Activated T-cell treated with anti-CD3 and anti-CD28 coated beads, Interleukin-2, amount 50 U/mL, for 4 hours (primary cell): ENCODE measurements at places on chromosomes 4 and X. TPM values are rescaled to one million over a fixed set of nuclear protein-coding genes. Genes with fewer than 3 reads are reported as not detected.

The VSIG1 gene
- total RNA-seq, result not detected

The UCP1 gene
- not detected for total RNA-seq

- no peak for DNase-seq
Observed at GRCh38 chr4:76233529-76233928, 18.0 kb upstream of the FAM47E start.

DNA sequence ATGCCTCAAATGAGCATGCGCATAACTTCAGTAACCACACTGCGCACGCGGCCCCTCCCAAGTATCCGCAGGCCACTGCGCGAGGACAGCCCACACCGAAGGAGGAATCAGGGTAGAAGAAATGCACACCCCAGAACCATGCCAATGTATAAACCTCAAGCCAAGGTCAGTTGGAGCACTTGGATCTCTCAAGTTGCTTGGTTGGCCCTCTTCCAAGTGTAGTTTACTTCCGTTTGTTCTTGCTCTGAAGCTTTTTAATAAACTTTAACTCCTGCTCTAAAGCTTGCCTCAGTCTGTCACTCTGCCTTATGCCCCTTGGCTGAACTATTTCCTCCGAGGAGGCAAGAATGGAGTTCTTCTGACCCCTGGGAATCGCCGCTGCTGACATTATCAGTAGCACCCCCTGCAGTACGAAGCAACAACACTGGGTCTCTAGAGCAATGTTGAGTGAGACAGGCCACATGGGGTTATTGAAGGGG lies 22.0 kb upstream of the SPINK2 start:
- no peak for DNase-seq

DNA sequence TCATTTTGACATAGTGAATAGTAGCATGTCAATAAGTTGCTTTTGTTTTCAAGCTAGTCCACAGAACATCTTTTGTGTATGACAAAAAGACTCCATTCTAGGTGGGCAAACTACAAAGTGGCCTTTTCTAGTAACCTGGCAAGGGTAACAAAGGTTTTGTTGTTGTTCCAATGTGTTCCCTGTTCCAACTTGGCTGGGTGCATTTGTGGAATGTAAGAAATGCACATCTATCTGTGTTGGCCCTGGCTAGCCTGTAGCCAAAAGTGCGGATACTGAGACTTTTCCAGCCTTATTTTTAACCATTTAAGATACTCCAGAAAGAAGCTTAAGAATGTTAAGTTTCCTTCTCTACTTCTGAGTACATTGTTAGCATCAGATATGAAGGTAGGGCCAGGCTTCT lies 118.7 kb upstream of the CHRDL1 start:
- DNase-seq, result no peak

- no peak for DNase-seq
Observed at GRCh38 chr4:53716471-53717063, 125.3 kb upstream of the LNX1 start.

GRCh38 chr4:107757864-107758476 lies 37.9 kb upstream of the PAPSS1 start:
- DNase-seq, result no peak

DNA sequence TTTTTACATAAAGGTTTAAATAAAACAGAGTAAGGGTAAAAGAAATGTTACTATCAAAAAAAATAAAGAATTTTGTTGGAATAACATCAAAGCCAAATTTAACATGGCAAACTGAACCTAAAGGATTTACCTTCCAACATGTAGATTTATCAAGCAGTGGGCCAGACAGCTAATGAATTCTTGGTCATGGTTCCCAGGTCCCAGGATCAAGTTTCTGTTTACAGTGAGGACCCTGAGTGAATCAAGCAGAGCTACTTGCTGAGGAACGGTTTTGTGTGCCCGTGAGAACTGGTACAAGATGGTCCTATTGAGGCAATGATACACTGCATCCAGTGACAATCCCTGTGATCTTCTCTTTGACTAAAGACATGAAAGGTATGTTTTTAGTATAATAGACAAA lies 157.1 kb downstream of the CDS1 start:
- DNase-seq, result no peak

DNA sequence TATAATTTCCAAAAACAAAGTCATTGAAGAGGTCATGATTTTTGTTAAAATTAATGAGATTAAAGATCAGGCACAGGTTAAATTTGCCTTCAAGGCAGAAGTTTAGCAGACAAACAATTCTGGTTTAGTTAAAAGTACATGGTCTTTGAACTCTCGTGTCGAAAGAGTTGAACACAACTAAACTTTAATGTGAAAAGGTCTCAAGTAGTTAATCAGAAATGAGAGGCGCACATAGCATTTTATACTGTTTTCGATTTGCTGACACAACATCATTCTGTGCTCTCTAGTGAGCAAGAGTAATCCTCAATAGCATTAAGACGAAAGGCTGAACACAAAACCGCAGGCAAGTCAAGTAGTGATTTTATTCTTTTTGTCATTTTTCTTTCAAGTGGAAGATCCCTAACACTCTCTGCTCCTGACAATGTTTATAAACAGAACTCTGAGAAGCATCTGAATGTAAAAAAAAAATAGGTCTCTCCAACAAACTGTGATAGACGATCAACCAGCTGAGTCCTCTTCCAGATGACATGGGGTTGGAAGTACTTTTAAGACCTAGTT lies 49.8 kb downstream of the SH3RF1 start:
- DNase-seq, result no peak

GRCh38 chr4:83906561-83906960 lies 370.7 kb downstream of the GPAT3 start:
- DNase-seq, result no peak

DNA sequence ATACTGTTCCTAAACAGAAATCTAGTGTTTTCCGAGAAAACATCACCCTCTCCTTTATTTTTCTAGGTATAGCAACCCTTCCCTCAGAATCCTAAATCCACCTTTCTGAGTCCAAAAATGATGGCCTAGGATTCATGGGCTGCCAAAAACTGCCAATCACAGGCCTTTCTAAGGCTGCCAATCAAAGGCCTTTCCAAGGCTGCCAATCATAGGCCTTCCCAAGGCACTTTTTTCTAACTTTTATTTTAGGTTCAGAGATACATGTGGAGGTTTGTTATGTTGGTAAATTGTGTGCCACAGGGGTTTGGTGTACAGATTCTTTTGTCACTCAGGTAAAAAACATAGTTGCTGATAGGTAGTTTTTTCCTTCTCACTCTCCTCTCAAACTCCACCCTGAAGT lies 673.7 kb downstream of the FAT4 start:
- no peak for DNase-seq

- no peak for DNase-seq
Observed at GRCh38 chrX:142149919-142150318, 55.2 kb downstream of the MAGEC2 start.

The CDX4 gene
- total RNA-seq, result not detected

DNA sequence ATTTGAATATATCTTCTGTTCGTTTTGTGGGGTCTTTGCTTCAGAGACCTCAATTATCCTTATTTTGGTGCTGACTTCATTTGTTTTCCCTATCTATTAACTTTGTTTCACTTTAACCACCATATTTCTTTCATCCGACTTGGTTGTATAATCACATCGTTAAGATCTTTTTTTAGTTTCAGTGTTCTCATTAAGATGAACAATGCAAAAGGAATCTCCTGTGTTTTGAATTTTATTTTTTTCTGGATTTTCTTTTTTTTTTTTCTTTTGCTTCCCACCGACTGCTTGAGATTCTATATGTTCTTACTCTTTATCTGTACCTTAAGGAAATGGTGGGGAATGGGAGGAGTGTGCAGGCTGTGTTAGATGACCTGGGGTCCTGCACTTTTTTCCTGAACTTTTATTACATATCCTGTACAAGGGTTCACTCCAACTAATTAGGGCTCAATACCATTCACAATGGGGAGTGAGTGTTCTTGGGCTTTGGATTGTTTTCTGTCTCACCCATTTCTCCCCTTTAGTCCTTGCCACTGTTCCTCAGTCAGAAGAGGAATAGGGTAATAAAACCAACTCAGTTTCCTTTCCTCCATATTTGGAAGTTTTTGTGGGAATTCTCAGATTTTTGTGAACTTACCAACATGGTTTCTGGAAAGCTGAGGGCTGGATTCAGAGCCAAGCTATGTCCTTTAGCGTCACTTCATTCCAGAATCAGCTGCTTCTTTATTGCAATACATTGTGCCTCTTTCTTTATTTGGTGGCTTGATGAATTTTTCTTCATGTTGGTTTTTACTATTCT lies 43.2 kb upstream of the BMPR1B start:
- DNase-seq, result no peak

GRCh38 chrX:55008571-55009358 lies 8.6 kb downstream of the APEX2 start:
- DNase-seq, result no peak

DNA sequence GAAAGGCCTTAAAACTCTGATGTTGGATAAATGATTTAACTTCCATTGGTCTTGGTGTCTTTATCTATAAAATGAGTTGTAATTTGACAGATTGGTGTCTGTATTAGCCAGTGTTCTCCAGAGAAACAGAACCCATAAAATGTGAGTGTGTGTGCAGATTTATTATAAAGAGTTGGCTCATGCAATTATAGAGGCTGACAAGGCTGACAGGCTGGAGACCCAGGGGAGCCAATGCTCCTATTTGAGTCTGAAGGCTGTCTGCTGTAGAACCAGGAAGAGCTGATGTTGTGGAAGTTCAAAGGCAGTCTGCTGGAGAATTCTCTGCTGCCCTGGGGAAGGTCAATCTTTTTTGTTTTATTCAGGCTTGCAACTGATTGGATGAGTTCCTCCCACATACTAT lies 131.7 kb downstream of the SLC4A4 start:
- no peak for DNase-seq

GRCh38 chr4:183409934-183410333 lies 34.5 kb upstream of the CDKN2AIP start:
- no peak for DNase-seq

The TSPAN5 gene
- total RNA-seq, result 26.8 TPM

DNA sequence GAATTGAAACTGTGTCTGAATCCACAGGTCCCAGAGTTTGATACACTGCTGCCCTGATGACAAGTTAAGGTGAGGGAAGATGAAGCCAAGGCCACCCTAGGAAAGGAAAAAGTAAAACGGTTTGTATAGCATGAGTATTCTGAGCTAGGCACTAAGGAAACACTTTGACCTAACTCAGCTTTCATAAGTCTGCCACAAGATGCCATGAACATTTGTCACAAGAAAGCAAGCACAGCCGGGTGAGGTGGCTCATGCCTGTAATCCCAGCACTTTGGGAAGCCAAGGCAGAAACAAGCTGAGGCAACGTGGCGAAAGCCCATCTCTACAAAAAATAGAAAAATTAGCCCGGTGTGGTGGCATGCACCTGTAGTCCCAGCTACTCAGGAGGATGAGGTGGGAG lies 34.2 kb downstream of the ELOVL6 start:
- DNase-seq, result no peak

The F8A2 gene
- total RNA-seq, result not detected

GRCh38 chrX:109343671-109344070 lies 138.2 kb downstream of the GUCY2F start:
- no peak for DNase-seq

The P2RY10 gene
- 12.7 TPM for total RNA-seq

DNA sequence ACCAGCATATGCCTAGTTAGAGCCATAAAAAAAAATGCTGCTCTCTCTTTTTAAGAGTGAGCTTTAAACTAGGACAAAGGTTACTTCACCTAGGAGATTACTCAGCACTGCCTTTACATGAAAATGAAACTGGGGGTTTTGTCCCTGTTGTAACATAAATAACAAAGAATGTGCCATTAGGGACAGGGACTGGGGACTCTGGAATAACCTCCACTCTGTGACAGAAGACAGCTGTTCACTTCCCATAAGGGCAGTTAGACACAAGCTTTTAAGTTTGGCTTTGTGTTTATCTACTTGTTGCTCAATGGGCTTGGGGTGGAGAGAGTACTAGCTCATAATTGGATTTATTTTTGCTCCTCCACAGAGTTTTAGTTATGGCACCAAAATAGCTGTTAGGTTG lies 11.9 kb downstream of the ENPEP start:
- no peak for DNase-seq

DNA sequence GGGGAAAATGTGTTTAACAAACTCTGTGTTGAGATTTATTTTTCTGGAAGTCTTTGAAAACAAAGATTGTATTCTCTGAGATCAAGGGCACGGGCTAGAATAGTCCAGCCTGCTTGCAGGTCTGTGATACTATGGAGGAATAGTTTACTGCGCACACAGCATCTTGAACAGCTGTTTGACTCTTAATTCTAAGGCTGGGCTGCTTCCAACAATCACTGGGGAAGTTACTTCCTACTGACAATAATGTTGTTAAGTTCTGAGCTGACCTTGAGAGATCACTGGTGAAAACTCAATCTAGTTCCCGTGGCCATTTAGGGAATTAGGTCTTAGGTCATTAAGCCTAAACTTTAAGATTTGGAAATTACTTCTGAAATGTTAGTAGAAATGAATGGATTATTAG lies 416.1 kb upstream of the FTHL17 start:
- DNase-seq, result no peak

The PPP4R3C gene
- not detected for total RNA-seq

The DMD gene
- total RNA-seq, result 0.40 TPM

DNA sequence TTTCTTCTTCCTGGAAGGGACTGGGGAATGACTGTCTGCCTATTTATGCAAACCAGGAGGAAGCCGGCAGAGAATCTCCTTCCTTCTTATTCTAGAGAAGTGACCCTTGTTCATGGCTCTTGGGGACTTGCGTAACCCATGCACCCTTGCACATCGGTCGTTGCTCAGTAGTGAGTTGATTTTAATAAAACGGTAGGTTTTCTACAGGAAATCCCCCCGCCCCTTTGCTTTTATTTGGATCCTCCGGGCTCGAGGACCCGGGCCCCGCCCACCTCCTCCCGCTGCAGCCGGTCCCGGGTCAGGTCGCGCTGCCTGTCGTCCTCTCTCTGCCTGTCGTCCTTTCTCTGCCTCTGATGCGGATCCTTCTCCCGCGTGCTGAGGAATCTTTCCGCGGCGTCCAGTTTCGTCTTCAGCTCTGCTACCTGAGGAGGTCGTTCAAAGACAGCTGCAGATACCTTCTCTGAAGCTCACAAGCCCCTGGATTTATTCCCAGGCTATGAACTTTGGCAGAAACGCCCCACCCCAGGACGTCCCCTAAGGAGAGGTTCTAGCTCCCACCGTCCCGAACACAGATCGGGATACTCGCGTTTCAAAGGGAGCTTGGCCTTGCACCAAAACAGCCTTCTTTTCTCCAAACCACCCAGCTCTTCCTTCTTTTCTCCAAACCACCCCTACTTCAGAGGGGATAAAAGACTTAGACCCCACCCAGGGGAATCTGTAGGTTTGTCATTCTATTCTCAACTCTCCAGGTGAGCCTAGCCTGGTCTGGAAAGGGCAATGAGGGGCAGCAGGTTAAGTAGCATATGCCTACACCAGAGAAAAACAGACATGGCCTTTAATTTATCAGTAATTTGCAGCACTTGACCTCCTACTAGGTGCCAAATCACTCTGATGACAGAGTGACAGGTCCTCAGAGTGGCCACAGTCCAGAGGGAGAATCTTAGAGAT lies 7.0 kb downstream of the TNIP3 start:
- DNase-seq, result peak; percentile 15

DNA sequence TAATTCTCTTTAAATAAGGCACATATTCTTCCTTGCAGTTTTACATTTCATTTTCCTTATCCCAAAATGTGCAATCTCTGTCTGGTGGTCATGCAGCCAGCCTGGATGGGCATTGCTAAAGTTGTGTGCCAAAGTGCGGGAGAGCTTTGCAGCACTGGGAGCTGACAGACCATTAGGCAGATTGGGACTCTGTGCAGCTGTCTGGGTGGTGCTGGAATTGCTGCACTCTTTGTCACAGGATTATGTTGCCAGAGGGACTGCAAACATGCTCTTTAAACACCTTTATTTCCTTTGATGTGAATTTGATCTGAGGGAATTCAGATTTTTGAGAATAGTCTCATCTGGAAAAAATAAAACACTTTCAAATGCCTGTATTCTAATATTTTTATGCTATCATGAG lies 956.2 kb upstream of the DIAPH2 start:
- DNase-seq, result no peak

GRCh38 chr4:53541577-53542206 lies 49.6 kb downstream of the LNX1 start:
- DNase-seq, result no peak
